ENCODE measurements at places on chromosomes 3 and 15. TPM values are rescaled to one million over a fixed set of nuclear protein-coding genes. Genes with fewer than 3 reads are reported as not detected.

The TMEM212 gene
- not detected for total RNA-seq

The FILIP1L gene
- 0.21 TPM for total RNA-seq

The NOX5 gene
- total RNA-seq, result 0.30 TPM

The CAMP gene
- total RNA-seq, result not detected

The SHF gene
- 0.70 TPM for total RNA-seq

The TGM5 gene
- not detected for total RNA-seq

The IL5RA gene
- not detected for total RNA-seq

The SPINT1 gene
- total RNA-seq, result 0.91 TPM

The CATSPER2 gene
- 0.56 TPM for total RNA-seq

The CORO2B gene
- 4.1 TPM for total RNA-seq

The AADAC gene
- 15.8 TPM for total RNA-seq

The FSD2 gene
- total RNA-seq, result not detected

The UBA7 gene
- total RNA-seq, result 0.41 TPM

The GOLGA8S gene
- total RNA-seq, result 0.18 TPM

The GOLGA8B gene
- total RNA-seq, result 23.6 TPM

The FBXL2 gene
- total RNA-seq, result 7.4 TPM

The FAM81A gene
- 11.5 TPM for total RNA-seq

The LINGO1 gene
- 10.0 TPM for total RNA-seq

The SPRED1 gene
- 6.3 TPM for total RNA-seq

The CELSR3 gene
- total RNA-seq, result 4.4 TPM

The GPD1L gene
- total RNA-seq, result 20.2 TPM

The SLC28A1 gene
- not detected for total RNA-seq

The GOLGA8A gene
- total RNA-seq, result 11.6 TPM

The MYZAP gene
- 0.91 TPM for total RNA-seq

The VILL gene
- 0.32 TPM for total RNA-seq

The SEMA5B gene
- total RNA-seq, result 0.33 TPM

The PIGZ gene
- 1.5 TPM for total RNA-seq

The CACNA1D gene
- total RNA-seq, result 0.57 TPM

The HRG gene
- not detected for total RNA-seq

The DUOX1 gene
- not detected for total RNA-seq

The TEX55 gene
- not detected for total RNA-seq

The SNTN gene
- total RNA-seq, result not detected

The COL6A5 gene
- total RNA-seq, result not detected

The ZKSCAN7 gene
- not detected for total RNA-seq

The MRAS gene
- total RNA-seq, result 10.5 TPM

The C3orf38 gene
- total RNA-seq, result 21.1 TPM

The NR2E3 gene
- total RNA-seq, result 0.19 TPM

The KIF15 gene
- total RNA-seq, result 8.1 TPM

The FAM107A gene
- 0.18 TPM for total RNA-seq

The FBXW12 gene
- not detected for total RNA-seq

The CLCN2 gene
- 5.9 TPM for total RNA-seq

The GOLGA8J gene
- total RNA-seq, result 0.12 TPM

The FOXL2NB gene
- 0.81 TPM for total RNA-seq

The SLC12A6 gene
- 6.5 TPM for total RNA-seq

The ZNF662 gene
- not detected for total RNA-seq
